ENCODE measurements at places on chromosomes 3 and 15.

DNA sequence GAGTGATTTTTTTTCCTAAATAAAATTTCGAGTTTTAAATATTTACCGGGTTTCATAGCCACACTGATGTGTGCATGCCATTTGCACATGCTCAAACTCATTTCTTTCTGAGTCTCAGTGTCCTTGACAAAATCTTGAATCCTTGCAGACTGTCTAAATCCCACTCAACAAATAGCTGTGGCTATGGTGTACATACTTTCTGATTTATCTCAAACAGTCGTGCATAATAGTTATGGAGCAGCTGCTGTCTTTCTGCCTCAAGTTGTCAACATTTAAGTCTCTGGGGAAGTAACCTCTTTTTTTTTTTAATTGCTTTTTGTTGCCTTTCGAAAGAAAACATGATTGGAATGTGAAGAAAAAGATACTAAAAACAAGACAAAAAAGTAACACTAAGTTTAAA is 52.8 kb upstream of the UTS2B start:
- no peak for DNase-seq

DNA sequence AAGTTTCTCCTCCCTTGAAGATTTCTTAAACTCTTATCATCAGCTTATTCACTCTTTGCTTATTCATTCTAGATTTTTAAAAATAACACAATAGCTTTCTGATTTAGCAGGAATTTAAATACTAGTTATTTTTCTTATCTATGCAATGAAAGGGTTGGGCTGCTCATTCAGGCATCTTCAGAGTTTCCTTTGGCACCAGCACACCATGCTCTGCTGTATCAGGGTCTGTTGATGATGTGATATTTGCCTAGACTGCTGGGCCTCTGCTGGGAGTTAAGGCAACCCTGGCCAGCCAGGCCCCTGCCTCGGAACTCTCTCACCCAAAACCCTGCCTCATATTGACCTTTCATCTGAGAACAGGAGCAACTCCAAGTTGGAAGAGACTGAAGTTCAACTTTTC is 35.0 kb downstream of the DRD3 start:
- DNase-seq = no peak

DNA sequence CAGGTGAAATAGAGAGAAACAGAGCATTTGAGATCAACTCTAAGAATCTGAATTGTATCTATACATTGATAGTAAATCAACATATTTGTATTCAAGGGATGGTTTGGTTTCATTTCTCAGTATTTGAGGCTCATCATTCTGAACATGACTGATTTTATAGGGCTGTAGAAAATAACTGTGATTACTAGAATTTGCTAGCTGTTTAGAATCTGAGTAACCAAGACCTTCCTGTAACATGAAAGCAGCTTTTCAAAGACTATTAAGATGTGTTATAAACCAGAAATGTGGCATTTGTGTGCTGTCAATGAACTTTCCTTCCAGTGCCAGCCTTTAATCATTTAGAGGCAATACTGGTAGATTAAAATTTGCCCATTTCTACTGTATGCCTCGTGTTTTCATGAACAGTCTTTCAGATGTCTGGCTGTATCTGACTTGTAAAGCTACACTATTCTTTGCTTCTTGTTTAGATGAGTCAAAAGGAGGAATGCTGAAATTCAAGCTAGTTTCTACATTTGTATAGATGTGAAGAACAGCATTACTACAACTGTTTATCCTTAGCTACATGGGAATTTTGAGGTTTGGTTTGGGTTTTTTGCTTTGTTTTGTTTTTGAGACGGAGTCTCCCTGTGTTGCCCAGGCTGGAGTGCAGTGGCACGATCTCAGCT is 137.3 kb upstream of the BHLHE40 start:
- DNase-seq = no peak

DNA sequence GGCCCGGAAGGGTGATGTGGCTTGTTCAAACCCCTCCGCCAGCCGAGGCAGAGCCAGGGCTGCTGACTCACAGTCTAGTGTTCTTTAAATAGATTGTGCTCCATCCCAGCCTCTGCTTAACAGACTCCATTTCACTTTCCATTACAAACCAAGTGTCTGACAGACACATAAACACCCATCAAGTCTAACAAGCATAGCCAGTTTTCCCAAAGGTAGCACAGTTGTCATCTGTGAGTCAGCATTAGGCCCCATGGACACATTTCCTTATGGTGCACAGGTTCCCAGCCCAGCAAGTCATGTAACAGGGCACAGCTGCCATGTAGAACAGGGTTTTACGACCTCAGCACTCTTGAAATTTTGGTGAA is 109.9 kb upstream of the RAP2B start:
- DNase-seq = no peak

DNA sequence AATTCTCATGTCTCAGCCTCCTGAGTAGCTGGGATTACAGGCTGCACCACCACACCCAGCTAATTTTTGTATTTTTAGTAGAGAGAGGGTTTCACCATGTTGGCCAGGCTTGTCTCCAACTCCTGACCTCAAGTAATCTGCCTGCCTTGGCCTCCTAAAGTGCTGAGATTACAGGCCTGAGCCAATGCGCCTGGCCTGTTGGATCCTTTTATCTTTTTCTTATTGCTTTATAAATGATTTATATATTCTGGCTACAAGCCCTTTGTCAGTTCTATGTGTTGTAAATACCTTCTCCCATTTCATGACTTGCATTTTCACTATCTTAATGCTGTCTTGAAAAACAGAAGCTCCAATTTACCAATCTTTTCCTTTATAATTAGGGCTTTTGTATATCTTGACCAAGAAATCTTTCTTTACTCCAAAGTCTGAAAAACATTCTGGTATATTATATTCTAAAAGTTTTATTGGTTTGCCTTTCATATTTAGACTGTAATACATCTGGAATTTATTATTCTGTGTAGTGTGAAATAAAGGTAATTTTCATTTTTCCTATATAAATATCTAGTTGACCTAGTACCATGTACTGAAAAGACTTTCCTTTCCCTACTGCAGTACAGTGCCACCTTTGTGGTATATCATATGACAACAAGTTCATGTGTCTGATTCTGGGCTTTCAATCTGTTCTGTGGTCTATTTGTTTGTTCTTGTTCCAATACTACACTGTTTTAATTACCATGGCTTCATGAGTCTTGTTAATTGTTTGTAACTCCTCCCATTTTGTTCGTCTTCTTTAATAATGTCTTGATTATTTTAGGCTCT is 52.9 kb upstream of the RNU6-1 start:
- DNase-seq = no peak

DNA sequence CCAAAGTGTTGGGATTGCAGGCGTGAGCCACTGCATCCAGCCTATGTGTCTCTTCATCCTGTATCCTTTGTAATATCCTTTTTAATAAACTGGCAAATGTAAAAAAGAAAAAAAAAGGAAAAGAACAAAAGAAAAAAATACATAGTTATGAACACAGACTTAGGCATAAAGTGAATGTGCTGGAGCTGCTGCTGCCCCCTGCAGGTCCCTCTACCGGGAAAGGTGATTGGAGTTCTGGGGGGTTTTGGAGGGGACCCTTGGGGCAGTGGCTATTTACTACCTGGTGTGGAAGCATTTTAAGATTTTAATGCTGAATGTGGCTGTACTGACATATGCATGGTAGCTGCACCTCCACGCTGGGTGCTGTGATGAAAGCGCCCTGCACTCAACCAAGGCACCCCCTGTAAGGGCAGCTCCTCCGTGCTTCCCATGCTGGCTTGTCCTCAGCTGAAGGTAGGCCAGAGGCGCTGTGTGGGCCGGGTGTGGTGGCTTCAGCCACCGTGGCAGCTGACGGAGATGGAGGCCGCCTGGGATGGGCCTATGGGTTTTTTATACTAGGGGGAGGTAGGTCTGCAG is 49.9 kb downstream of the RPLP1 start:
- no peak for DNase-seq

DNA sequence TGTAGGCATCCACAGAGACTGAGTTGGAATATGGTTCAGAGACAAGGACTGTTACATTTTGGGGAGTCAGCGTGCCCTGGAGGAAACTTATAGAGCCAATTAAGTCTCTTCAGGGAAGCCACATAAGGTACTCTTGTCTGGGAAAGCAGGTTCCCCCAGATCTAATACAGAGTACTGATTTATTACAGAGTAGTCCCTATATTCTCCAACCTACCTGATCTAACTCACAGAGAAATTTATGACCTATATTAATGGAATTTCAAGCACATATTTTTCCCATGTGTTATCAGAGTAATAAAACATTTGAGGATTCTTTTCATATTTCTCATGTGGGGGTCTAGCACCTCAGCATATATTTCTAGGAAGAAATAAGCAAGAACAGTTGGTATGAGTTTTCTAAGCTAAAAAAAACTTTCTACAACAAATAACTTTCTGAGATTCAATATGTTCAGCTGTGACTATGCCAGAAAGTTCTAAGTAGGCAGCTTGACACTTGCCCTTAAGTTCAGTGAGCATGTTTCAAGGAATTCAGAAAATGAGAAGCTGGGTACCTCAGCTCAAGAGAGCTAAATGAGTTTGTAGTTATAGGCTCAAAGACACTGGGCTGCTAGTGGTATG is 75.3 kb upstream of the COL8A1 start:
- DNase-seq = no peak

DNA sequence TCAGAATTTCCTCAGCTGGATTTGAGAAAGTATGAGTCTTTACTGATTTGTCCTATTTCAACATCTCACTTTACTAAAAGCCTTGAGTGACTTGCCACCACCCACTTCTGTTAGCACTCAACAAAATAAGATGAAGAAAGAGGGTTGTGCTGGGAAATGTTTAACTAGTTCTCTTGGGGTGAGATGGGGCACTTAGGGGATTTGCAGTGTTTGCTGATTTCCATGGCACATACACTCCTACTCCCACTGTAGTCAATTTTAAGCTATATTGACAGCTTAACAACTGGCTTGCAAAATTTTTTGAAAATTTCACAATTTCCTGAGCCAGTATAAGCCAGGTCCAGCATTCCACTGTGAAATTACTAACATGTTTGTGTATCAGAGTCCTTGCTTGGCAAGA is 463.1 kb upstream of the ARHGEF26 start:
- no peak for DNase-seq

DNA sequence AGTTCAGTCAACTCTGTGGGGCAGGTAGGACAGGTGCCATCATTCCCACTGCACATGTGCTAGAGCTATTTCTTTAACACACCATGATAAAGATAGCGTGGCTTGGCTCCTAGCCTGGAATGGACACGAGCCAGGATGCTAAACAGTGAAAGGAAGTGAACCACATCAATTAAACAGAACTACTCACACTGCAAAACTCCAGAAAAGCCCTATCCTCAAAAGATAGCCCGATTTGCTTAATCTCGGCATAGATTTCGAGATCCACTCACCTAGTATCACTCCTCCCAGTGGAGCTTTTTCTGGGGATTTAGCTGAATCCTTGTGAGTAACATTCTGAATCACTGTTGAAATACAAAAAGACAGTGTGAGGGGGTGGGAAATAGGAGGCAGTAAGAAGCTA is 118.0 kb downstream of the ABI3BP start:
- DNase-seq = no peak

DNA sequence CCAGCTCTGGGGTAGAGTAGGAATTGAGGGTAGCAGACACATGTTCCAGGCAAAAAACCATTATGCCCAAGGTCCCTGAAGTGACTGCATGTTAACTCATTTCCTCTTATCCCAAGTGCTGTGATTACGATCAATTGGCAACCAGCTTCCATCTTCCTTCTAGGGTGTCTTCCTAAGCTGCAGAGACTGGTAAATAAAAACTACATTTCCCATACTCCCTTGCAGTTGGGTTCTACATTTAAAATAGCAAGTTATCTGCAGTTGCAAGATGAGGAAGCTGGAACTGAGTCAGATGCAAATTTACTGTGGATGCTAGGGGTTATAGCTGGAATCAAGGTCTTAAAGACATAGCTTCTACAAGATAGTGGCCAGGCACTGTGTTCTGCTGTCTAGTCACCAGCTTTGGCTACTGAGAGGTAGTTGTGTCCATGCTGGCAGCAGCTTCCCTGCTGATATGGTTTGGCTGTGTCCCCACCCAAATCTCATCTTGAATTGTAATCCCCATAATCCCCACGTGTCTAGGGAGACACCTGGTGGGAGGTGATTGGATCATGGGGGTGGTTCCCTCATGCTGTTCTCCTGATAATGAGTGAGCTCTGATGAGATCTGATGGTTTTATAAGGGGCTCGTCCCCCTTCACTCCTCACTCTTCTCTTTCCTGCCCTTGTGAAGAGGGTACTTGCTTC is 51.3 kb upstream of the FBN1 start:
- DNase-seq = no peak

DNA sequence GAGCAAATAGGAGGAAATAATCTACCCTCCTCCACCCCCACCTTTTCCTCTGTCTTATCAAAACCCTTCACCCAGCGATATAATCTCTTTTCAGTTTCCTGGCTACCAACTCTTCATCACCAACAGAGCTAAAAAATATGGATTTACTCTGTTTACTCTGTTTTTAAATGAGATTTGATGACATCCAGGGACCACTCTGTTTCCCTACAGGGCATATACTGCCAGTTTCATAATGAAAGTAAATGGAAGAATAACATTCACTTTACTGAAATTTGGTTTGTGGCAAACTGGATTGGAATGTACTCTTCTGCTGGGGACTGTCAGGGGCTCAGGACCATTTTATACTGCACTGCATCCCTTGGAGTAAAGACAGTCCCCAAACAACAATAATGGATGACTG is 80.1 kb upstream of the PTX3 start:
- no peak for DNase-seq

- DNase-seq = no peak
Measured at GRCh38 chr3:78917536-78917935, 850.3 kb downstream of the ROBO1 start.

- DNase-seq = no peak
Measured at GRCh38 chr3:55373423-55373822, 113.7 kb downstream of the WNT5A start.

GRCh38 chr15:69939513-69940440 is 157.9 kb downstream of the TLE3 start:
- no peak for DNase-seq

GRCh38 chr3:87982421-87982820 is 76.4 kb downstream of the CGGBP1 start:
- DNase-seq = no peak

- no peak for DNase-seq
Measured at GRCh38 chr3:101536266-101536665, 23.3 kb upstream of the SENP7 start.

GRCh38 chr3:124246949-124247348 is 255.0 kb upstream of the ROPN1 start:
- no peak for DNase-seq

DNA sequence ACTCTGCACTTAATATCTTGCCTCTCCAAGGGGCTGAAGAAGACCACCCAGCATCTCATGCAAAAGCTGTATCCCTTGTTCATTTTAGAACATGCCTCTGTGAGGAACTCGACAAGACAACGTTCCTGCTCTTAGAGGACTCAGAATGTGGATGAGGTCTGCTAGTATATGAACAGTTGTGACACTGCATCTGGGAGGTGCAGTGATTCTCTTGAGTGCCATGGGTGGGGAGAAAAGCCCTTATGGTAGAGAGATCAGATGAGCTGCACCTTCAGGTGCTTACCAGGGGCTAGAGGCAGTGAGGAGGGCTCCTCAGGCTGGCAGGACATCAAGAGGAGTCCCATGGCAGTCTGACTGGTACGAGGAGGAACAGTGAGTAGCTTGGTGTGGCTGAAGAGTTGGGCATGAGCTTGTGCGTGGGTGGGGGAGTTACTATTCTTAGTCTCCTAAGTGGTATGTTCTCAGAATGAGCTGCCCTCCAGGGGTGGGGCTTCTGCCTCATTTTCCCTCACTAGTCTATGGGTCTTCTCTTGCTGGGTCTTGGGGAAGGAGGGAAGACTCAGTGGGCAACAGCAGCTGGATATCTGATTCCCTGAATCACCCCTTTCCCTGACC is 56.7 kb upstream of the ATP2B2 start:
- DNase-seq = no peak

All from stimulated activated CD4-positive, alpha-beta T cell treated with anti-CD3 and anti-CD28 coated beads, Interleukin-1b, Interleukin-23, amount 100 ng/mL, for 24 hours (primary cell).